Small intestine (tissue), 16 donors: ENCODE measurements at places on chromosomes 2 and 18.

DNA sequence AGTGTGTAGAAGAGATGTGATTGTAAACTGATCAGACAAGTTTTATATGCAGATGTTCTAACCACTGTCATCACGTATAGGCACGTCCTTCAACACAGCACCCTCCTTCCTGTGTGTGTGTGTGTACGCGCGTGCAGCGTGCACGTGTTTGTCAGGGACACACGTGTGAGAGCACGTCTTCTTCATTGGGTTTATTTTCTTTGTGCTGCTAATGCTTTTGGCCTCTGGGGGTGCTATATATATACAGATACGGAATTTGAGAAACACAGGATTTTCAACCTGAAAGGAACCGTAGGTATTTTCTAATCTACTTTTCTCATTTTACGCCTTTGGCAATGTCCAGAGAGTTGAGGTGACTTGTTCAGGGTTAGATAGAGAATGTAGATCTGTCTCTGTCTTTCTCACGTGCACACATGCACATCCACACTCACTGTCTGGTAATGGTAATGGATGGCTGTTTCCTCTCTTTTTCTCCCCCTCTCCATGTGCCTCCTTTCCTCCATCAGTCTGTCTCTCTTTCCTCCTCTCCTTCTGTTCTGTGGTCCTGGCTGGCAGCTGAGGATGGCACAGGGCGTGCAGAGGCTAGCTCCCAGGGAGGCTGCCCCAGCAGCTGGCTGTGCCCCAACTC lies 13.4 kb upstream of the CELF4 start:
- DNase-seq: peak; percentile 20

DNA sequence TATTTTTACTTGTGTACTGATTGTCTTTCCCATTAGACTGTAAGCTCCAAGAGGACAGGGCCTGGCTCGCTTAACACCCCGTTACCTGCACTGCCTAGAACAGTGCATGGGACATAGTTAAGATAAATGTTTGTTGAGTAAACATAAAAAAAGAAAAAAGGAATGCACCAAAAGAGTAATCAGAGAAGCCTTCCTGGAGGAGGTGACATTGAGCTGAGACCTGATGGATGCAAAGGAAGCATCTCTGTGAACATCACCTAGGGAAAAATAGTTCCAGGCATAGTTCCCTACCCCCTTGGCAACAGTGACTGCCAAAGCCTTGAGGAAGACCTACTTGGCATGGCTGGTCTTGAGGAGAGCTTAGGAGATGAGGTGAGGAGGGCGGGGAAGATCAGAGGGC lies 924 bp upstream of the TFCP2L1 start:
- DNase-seq: no peak

- DNase-seq: no peak
These were observed 43.6 kb downstream of the MC2R start for GRCh38 chr18:13871701-13872100.

GRCh38 chr2:176891105-176891504 lies 321.5 kb upstream of the HNRNPA3 start:
- no peak for DNase-seq

DNA sequence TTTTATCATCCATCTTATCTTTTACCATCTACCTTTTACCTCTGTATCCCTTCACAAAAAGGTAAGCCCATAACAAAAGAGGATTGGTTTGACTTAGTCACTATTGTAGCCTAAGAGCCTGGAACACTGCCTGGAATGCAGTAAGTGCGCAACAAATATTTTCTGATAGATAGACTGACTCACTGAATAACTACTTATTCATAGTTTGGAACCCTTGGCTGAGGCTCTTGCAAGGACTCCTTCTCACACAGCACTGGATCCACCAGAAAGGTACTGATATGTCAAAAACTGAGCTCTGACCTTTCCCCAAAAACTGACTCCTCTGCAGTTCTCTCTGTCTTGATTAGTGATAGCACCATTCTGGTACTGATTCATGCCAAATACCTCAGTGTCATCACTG lies 426.7 kb downstream of the SETBP1 start:
- no peak for DNase-seq

DNA sequence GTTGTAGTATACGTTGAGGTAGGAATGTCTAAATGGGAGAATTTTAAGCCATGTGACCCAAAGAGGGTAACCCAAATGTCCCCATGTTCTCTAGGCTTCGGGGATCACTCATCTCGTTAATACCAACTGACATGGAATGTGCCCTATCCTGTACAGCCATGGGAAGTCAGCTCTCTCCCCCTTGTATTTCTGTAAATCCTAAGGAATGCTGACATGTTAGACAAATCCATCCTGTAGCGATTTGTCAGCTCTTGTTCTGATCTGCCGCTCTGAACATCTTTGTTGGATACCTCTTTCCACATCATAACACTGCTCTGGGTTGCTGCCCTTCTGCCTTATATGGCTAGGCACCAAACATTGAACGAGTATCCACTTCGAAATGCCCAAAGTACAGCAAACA lies 350.6 kb downstream of the RND3 start:
- no peak for DNase-seq
